ENCODE measurements at places on chromosomes 1 and 21.
A peak's percentile ranks its signal among the peaks of the same experiment; 100 is the strongest.

GRCh38 chr1:81126989-81127581 lies 673.6 kb upstream of the ADGRL2 start:
- DNase-seq = peak; percentile 17

GRCh38 chr1:13543451-13544220 lies 29.8 kb upstream of the LRRC38 start:
- DNase-seq = no peak

- DNase-seq = no peak
Measured at GRCh38 chr1:236284291-236284721, 2.5 kb upstream of the ERO1B start.

DNA sequence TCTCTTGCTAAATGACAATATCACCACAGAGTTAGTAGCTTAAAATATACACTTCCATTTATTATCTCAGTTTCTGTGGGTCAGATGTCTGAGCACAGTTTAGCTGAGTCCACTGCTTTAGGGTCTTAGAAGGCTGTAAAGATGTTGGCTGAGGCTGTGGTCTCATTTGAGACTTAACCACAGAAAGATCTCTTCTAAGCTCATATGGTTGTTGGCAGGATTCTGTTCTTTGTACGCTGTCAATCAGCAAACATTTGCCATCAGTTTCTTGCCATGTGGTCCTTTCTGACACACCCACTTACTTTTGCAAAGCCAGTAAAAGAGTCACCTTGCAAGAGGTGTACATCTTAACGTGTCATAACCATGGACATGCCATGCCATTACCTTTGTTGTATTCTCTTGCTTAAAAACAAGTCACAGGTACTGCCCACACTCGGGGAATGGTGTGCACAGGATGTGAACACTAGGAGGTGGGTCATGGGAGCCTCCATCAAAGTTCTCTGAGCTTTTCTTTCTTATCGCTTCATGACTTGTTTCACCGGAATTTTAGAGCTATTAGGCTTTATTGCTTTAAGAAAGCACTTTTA lies 18.7 kb downstream of the DYRK1A start:
- no peak for DNase-seq

All from NCI-H187 treated with DMSO at 0.1 percent for 48 hours (cell line).